Stimulated activated CD4-positive, alpha-beta T cell treated with anti-CD3 and anti-CD28 coated beads, Interleukin-15, amount 100 ng/mL, for 48 hours (primary cell): ENCODE measurements at places on chromosomes 7 and 10.

- no peak for DNase-seq
Measured at GRCh38 chr10:16384021-16384420, 52.8 kb upstream of the PTER start.

- no peak for DNase-seq
Measured at GRCh38 chr10:119270762-119271366, 63.5 kb downstream of the GRK5 start.

DNA sequence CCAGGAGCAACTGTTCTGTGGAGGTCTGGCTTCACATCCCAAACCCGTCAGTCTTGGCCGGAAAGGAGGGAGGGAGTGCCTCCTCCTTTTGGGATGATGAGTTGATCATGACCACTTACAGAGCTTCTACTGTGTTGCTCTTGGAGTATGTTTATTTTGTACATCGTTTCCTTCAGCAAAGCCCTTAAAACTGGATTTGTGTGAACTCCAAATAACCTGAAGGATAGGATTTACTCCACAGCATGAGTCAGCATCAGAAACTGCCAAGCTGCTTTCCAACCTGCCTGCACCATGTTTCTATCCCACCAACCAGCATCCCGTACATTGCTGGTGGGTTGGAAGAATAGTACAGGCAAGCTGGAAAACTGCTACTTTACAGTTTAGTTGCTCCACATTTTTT lies 3.5 kb downstream of the CCDC201 start:
- no peak for DNase-seq

DNA sequence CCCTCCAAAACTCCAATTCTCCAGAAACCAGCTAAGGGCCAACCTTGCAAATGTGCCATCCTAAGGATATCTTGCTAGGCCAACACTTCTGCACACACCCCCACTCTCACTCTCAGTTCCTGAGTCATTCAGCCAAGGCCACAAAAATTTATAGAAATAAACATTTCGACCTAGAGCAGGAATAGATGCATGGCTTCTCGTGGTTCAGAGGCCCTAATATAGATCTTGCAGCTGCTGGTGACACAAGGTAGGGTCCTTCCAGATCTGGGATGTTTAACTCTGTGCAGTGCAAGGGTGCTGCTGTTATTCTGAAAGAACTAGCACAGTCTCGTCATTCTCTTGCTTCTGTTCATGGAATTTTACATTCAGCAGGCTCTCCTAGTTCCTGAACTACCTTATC lies 369.3 kb downstream of the CALN1 start:
- DNase-seq, result no peak

DNA sequence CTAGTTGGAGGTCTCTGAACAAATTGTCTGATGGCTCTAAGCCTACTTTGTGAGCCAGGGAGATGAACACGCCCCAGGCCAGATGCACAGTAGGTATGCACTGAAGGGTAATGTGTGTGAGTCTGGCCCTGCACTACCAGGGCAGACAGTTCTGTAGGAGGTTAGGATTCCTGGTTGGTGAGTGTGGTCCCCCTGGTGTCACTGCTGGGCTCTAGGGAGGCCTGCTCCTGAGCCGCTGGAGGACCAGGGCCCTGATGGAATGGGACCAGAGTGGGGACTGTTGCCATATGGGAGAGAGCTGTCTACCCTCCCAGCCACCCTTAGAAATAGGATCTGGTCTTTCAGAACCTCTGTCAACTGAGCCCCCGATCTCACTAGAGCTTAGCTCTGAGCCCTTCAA lies 42.0 kb downstream of the CDH23 start:
- DNase-seq, result no peak

DNA sequence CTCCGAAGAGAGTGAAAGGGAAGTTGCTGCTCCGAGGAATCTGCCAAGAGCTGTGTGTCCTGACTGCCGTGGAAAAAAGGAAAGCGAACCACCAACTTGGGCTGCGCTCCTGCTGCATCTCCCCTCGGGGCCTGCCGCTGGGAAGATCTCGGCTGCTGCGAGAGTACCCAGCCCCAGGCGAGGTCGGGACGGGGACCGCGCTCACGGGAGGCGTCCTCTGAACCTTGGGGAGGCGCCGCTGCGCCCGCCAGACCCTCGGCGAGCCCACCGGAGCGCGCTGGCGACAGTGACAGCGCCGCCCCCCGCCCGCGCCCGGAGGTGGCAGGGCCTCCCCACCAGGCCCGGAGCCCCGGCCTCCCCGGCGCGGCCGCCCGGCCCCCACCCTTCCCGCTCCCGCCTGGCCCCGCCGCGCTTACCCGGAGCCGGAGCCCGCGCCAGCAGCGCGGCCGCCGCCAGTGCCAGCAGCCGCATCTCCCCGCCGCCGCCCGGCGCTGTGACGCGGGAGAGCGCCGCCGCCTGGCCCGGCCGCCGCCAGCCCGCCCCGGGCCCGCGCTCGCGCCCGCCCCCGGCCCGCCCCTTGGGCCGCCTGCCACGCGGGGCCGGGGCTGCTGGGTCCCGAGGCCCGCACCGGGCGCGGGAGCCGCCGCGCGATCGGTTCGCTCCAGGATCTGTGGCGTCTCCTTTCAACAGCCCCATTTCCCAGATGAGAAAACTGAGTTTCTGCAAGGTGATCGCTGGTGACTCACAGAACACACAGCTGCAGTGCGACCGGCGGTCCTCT lies at the start of gene VSTM4:
Gene VSTM4, minus strand, starts transcription at position 508 of the 781 bp plus-strand sequence. Its CDS starts 37 bp downstream, at position 471.
- DNase-seq, result no peak

GRCh38 chr7:11831156-11831735 lies 752 bp downstream of the THSD7A start:
- no peak for DNase-seq

DNA sequence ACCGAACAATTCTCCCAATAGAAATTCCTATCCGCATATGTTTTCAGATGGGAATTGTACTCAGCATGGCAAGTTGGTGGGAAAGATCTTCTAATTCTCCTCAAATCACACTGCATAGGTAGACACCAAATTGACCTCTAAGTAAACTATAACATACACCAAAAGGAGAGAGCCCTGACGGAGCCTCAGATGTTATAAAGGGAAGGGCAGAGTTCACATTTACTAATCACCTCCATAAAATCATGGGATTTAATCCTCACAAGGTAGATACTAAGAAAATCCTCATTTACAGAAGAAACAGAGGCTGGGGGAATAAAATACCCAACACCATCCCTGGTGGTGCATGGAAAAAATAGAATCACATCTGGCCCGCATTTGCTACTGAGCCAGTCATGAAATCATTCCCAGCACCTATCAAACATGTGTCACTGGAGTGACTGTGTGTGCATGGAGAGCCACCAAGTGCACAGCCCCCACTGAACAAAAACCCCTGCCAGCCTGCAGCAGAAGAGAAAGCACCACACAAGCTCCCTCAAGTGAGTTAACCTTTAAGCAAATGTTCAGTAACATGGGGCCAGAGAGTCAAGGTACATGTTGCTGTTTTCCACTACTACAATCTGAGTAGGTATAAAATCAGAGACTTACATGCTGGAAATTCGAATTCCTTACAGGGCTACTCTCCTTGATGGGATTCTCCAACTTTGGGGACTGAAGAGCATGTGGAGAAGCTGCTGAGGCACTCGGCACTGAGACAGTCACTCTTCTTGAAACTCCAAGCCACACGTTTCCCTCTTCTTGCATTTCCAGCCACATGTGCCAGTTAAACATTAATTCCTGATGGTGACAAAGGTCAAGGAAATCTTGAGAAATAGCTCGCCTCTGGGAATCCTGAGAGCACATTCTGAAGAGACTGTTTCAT lies at the start of gene DDC:
Gene DDC, minus strand, starts transcription at position 766 of the 919 bp plus-strand sequence. CDS start 21,320 bp downstream, outside the sequence.
- DNase-seq, result no peak

DNA sequence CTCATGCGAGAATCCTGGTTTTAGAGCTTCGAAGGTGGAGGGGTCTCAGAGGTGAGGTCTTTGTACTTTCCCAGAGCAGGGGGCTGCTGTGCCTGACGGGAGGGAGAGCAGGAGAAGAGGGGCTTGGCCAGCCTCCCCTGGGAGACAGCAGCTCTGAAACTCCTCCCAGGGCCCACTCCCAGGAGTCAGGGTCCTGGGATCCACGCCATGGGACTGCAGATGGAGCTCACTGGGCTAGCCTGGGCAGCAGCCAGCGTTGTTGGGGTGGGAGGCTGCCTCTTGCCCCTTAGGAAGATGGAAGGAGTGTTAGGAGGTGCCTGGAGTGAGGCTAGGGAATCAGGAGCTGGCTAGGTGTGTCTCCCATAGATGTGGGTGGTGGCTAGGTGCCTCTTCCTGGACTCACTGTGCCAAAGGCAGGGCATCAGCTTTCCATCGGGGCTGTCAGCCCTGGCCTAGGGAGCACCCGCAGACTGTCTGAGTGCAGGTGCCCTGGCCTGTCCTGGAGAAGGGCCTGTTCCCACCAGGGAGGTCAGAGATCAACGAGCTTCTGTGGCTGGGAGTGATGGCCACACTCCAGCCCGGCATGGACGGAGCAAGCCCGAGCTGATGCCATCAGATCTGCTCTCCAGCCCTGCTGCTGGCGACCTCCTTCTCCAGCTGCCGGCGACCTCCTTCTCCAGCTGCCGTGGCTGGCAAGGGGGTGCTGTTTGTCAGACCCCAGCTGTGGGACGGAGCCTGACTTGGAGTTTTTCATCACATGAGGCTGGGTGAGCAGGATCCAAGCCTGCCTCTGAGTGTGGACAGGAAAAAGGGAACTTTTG lies 111.3 kb downstream of the PTPN20 start:
- DNase-seq, result no peak

DNA sequence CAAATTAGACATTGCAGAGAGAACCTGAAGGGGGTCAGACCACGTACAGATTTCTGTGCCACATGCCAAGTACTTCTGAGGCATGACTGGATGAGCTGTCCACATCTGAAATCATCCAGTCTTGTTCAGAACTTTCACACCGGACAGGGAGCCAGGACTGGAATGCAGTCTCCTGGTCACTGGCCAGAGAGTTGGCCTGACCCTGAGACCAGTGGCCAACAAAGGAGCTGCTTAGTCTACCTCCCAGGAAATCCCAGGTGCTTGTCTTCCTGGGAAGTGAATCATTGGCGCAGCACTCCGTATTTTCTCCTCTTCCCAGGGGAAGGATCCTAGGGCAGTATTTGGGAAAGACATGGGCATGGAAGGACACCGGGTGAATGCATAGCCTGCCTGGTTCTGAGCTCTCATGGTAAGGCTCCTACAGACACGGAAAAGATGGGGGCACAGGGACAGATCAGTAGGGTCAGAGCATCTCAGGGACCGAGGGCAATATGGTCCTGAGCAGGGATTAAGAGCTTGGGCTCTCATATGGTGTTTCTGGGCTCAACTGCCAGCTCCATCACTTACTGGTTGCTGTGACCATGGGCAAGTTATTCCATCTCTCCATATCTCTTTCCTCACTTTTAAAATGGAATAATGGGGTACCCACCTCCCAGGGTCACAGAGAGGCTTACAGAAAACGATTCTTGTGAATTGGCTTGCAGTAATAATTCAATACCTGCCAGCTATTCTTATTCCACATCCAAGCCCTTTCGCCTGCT lies 1.3 kb upstream of the SCD start:
- no peak for DNase-seq

- no peak for DNase-seq
Measured at GRCh38 chr10:87878664-87879459, 15.4 kb downstream of the PTEN start.

DNA sequence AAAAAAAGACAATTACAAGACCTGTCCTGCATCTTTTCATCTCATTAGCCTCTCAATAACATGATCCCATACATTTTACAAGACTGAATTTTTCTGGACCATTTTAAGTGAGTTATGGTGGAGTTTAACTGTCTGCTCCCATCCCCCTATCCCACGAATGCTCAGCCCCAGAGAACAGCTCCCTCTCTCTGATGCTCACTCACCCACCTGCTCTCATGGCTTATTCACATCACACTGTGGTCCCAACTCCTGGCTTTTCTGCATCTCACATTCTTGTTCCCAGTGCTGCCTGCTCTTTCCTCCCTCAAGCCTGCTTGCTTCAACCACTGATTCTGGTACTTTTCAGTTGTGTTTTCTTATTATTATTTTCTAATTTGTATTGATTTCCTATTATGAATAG lies 20.4 kb upstream of the CCSER2 start:
- DNase-seq, result no peak
